Activated CD8-positive, alpha-beta memory T cell treated with anti-CD3 and anti-CD28 coated beads, Interleukin-2, amount 10 ng/mL, durations not matched to agents 7 days and 5 days (primary cell): ENCODE measurements at places on chromosomes 1 and 21.

GRCh38 chr1:162463021-162463420 is 34.6 kb upstream of the UHMK1 start:
- DNase-seq: no peak
- H3K27me3 ChIP-seq: no peaks in the 10 kb centered on the region
- H3K4me1 ChIP-seq: no peaks in the 10 kb centered on the region
- H3K4me3 ChIP-seq: no peak overlapping the region

- no peak for DNase-seq
- no peaks in the 10 kb centered on the region for H3K36me3 ChIP-seq
- no peak overlapping the region for H3K27ac ChIP-seq
- no peak overlapping the region for H3K4me3 ChIP-seq
- H3K27me3 ChIP-seq: peaks cover 14% of the 10 kb centered on the region
Measured at GRCh38 chr1:112418099-112418892, 22.3 kb downstream of the CTTNBP2NL start.

- no peak for DNase-seq
- H3K4me3 ChIP-seq: no peak overlapping the region
- H3K27me3 ChIP-seq: no peaks in the 10 kb centered on the region
Measured at GRCh38 chr1:96234299-96234698, 487.3 kb upstream of the PTBP2 start.

DNA sequence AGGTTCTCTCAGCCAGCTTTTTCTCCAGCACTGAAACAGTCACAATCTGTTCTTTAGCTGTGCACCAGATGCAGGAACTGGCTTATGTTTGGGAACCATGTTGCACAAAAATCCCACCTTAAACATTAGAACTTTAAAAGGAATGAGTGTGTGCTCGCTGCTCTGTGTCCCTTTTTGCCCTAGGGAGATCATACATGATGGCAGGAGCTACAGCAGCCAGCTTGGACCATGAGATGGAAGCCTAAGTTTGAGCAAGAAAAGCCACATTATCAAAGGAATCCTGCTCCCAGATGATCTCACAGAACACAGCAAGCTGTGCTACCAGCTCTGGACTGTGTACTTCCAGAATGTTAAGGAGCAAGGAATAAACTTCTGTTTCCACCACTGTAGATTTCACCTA is 3.5 kb downstream of the ZBTB17 start:
- no peak overlapping the region for H3K4me3 ChIP-seq
- H3K27me3 ChIP-seq: no peaks in the 10 kb centered on the region
- H3K4me1 ChIP-seq: peaks cover 42% of the 10 kb centered on the region
- no peak for DNase-seq
- H3K36me3 ChIP-seq: peaks cover 51% of the 10 kb centered on the region

- no peak overlapping the region for H3K27ac ChIP-seq
- H3K36me3 ChIP-seq: no peaks in the 10 kb centered on the region
- H3K4me3 ChIP-seq: no peak overlapping the region
- H3K27me3 ChIP-seq: no peaks in the 10 kb centered on the region
- H3K4me1 ChIP-seq: no peaks in the 10 kb centered on the region
Measured at GRCh38 chr1:164971391-164971790, 385.1 kb downstream of the LMX1A start.

DNA sequence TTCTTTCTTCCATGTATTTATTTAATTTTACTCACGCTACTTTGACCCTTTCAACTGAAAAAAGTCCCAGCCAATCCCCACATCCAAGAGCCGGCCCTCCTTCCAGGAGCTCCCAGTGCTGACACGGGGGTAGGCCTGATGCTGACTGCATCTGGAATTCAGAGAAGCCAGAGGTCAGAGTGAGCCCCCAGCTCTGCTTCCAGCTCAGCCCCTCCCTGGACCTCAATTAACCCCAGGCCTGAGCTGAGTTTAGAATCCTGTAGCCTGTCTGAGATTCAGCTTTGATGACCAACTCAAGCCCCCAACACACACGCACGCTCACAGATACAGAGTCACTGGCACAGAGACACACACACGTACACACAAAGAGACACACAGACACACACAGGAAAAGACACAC is 247.9 kb downstream of the NPHP4 start:
- no peak overlapping the region for H3K27ac ChIP-seq
- H3K4me3 ChIP-seq: no peak overlapping the region

DNA sequence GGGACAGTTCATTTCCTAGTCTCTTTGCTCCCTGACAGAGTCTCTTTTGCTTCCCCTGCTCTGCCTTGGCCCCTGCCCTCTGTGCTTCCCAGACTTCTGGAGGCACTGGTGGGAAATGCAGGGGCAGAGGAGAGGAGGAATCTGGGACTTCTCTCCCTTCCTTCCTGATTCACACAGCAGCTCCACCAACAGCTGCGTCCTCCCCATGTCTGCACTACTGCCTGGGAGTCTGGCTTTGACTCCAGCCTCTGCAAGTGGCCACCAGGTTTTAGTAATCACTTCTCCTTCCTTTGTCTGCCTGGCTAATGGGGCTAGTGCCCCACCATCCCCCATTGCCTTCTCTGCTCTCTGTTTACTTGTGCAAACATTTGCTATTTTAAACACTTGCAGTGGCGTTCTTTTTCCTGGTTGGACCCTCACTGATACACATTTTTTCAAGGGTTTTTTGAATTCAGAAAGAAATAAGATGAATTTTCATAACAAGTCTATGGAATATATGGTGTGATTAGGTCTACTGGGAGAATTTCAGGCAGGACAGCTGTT is 21.9 kb downstream of the FASLG start:
- peaks cover 46% of the 10 kb centered on the region for H3K4me1 ChIP-seq
- DNase-seq: no peak
- peak overlapping the region; percentile 12 for H3K27ac ChIP-seq
- no peaks in the 10 kb centered on the region for H3K27me3 ChIP-seq
- no peak overlapping the region for H3K4me3 ChIP-seq
